ENCODE measurements at places on chromosomes 3 and 15.

GRCh38 chr3:154730186-154730585 lies 300.2 kb upstream of the GPR149 start:
- DNase-seq: no peak
- no peaks in the 10 kb centered on the region for H3K36me3 ChIP-seq

GRCh38 chr15:100722551-100723314 lies 120.3 kb downstream of the ASB7 start:
- no peak overlapping the region for H3K27ac ChIP-seq
- H3K27me3 ChIP-seq: no peaks in the 10 kb centered on the region
- H3K4me3 ChIP-seq: no peak overlapping the region

DNA sequence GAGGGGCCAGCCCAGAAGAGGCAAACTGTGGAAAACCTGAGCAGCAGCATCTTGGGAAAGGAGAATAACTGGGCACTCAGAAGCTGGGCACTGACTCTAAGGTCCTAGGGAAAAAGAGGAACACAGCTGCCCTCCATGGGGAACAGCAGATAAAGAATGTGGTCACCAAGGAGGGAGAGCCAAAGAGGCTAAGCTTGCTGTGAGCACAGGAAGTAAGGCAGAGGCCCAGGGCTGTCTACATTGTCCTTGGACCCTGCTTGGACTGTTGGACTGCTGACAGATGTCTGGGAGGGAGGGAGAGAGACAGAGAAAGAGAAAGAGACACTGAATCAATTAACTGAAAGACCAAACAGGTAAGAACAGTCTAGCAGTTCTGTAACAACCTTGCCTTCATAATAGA lies 4.5 kb upstream of the MNS1 start:
- H3K27ac ChIP-seq: no peak overlapping the region
- H3K36me3 ChIP-seq: no peaks in the 10 kb centered on the region
- H3K4me1 ChIP-seq: no peaks in the 10 kb centered on the region
- peaks cover 6% of the 10 kb centered on the region for H3K27me3 ChIP-seq

DNA sequence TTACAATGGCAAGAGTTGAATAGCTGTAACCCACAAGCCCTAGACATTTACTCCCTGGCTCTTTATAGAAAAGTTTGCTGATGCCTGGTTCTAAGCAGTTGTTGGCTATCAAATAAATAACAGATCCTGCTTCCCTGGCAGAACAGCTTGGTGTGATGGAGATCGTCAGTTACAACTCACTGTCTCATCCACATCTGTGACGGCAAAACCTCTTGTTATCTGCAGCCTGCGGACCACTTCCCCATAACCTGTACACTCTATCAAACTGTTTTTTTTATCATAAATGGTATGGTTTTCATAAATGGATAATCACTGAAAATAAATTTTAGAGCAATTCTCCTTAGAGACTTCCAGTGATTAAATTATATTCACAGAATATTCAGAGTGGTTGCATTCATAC lies 14.1 kb downstream of the ZDHHC3 start:
- no peak overlapping the region for H3K4me3 ChIP-seq
- H3K36me3 ChIP-seq: no peaks in the 10 kb centered on the region
- DNase-seq: no peak
- H3K4me1 ChIP-seq: no peaks in the 10 kb centered on the region
- no peak overlapping the region for H3K27ac ChIP-seq

DNA sequence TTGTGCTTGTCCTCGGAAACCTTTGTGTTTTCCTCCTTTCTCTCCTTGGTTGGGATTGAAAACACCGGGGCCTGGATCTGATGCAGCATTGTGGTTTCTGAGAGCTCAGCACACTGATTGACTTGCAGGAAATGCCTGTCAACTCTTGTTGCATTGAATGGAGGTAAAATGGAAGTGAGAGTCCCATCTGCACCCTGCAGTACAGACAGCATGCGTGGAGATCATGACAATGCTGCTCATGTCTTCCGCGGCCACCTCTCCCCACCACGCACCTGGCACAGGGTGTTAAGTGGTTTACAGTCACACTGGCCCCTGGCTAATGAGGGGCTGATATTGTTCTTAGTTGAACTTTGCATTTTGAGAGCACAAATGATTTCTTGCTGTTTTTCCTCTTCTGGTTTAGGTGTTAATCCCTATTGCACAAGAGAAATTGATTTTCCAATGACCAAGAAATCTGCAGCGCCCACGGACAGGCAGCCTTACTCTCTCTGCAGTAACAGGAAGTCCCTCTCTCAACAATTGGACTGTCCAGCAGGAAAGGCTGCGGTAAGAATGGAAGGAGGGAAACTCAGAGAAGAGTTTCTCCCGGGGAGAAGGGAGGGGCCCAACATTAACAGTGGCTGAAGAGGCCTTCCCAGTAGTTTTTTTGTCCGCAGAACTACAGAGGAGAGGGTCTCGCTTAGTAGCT lies 58.5 kb downstream of the STARD5 start:
- no peak overlapping the region for H3K27ac ChIP-seq
- DNase-seq: no peak
- no peaks in the 10 kb centered on the region for H3K27me3 ChIP-seq
- no peaks in the 10 kb centered on the region for H3K36me3 ChIP-seq
- H3K4me1 ChIP-seq: no peaks in the 10 kb centered on the region

GRCh38 chr3:33047842-33048834 lies 48.8 kb downstream of the GLB1 start:
- H3K4me3 ChIP-seq: no peak overlapping the region
- H3K27ac ChIP-seq: no peak overlapping the region
- H3K4me1 ChIP-seq: no peaks in the 10 kb centered on the region
- no peaks in the 10 kb centered on the region for H3K27me3 ChIP-seq

DNA sequence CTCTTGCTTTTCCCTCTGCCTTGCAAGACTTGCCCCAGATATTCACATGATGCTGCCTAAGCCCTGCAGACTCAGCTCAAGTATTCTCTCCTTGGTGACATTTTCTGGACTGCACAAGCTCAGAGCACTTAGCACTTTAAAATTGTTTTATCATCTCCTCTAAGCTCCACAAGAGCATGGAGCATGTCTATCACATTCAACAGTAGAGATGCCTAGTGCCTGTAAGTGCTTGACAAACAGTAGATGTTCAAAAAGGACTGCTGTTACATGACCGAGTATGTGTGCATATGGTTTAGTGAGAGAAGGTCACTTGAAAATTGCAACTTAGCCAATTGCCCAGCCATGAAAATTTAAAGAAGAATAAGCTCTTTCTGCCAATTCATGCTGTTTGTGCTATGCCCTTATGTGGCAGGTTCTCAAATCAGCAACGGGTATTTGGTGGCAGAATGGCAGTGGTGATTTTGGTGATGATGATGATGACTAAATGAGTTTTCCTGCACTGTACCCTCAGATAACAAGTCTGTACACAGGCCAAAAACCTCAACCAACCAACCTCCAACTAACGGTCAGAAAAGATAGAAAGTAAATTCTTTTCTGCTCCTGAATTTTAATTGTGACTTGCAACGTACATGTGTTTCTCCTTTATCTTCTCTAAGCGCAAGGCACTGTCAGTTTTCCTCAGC lies 647.2 kb upstream of the UBE2E2 start:
- no peaks in the 10 kb centered on the region for H3K27me3 ChIP-seq
- H3K36me3 ChIP-seq: no peaks in the 10 kb centered on the region
- DNase-seq: no peak
- no peak overlapping the region for H3K27ac ChIP-seq
- H3K4me3 ChIP-seq: no peak overlapping the region

DNA sequence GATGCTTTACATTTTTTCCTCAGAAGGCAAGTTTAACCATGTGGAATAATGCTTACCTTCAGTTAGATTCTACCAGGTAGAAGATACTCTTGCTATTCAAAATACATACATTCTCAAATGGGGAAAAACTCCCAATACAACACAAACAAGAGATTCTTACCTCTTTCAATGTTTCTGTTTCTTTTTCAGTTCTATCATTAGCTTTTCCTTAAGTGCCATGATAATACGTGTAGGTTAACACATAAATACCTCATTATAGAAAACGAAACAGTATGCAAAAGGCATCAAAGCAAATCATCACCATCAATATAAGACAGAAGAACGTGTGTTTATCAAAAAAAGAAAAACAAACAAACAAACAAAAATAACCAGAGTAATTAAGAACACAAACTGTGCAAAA lies 300.7 kb upstream of the ROBO1 start:
- DNase-seq: no peak
- no peak overlapping the region for H3K27ac ChIP-seq
- H3K4me1 ChIP-seq: no peaks in the 10 kb centered on the region
- no peak overlapping the region for H3K4me3 ChIP-seq

DNA sequence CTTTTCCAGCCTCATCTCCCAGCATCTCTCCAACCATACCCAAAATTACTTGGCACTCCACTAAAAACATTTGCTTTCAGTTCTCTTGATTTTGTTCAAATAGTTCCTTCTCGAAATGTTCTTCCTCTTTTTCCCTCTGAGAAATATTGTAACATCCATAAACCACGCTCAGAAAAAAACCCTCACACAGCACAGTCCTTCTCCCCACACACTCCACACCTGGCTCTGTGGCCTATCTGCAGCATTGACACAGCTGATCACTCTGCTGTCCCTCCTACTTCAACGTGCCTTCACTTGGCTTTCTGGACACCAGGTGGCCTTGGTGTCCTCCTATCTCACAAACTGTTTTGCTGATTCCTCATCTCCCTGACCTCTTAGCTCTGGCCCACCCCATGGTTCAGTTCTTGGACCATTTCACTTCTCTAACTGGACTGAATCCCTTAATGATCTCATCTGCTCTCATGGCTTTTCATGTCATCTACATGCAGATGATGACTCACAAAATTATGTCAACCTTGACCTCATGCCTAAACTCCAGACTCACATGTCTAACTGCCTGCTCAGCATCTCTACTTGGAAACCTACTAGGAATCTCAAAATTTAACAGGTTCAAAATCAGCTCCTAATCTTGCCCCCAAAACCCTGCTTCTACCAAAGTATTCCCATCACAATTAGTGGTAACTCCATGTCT lies 93.3 kb downstream of the TRIM42 start:
- DNase-seq: no peak
- no peaks in the 10 kb centered on the region for H3K36me3 ChIP-seq
- H3K4me1 ChIP-seq: no peaks in the 10 kb centered on the region
- no peaks in the 10 kb centered on the region for H3K27me3 ChIP-seq

DNA sequence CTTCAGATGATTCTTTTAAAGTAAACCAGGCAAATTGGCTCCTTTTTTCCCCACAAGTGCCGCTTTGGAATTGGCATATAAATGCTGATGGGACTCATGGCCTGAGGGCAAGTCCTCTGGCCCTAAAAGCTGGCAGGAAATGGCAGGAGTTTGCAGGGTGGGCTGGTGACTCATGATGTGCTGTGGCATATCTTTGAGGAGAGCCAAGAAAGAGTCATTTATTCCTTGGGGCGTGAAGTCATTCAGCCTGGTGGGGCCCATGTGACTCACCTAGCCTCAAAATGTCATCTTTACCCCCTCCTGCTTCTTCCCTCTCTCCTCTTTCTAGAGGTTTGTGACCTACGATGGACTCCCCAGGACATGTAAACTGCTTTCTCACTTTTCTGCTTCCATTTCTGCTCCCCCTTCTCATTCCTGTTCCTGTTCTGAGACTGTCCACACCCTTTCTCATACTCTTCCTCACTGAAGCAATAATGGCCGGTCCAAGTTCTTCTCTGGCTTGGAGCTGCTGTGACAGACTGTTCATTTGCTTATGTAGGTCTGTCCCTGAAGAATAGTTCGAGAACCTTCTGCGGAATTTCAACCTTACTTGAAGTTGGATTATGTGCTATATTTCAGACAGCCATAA lies 326.1 kb downstream of the SATB1 start:
- no peak for DNase-seq
- H3K4me3 ChIP-seq: no peak overlapping the region
- H3K27me3 ChIP-seq: no peaks in the 10 kb centered on the region
- 0 out of 2 replicates have a peak, but pooled peaks cover 2% of the 10 kb centered on the region for H3K4me1 ChIP-seq
- no peak overlapping the region for H3K27ac ChIP-seq
- no peaks in the 10 kb centered on the region for H3K36me3 ChIP-seq

DNA sequence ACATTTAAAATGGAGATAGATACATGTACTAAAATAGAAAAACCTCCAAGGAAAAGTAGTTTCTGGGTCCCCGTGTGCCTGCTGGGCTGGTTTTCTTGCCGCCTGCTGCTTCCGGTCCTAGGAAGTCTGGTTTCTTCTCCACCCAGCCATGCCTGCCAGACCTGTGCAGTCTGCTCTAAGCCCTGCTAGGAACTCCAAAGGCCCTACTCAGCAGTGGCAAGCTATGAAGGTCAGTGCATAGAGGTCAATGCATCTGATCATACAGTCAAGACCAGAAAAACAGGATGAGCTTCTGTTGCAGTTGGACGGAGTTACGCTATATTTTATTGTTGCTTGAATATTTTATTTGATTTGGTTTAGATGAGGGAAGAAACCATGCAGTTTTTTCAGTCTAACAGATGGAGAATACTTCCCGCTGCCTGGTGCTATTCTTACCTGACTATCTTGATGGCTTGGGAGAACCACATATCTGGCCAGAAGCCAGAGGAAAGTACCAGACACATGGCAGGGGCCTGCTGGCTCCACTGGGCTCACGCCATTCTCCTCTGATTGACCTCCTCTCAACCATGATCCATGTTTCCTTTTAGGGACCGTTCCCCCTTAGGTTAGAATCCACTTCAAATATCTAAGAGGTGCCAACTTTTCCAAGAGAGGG lies 226.8 kb upstream of the ST8SIA2 start:
- no peak overlapping the region for H3K4me3 ChIP-seq
- no peak for DNase-seq
- no peaks in the 10 kb centered on the region for H3K27me3 ChIP-seq
- H3K4me1 ChIP-seq: peaks cover 21% of the 10 kb centered on the region
- no peak overlapping the region for H3K27ac ChIP-seq

GRCh38 chr3:189820365-189820720 lies 189.2 kb downstream of the TP63 start:
- H3K27ac ChIP-seq: no peak overlapping the region
- DNase-seq: no peak
- H3K4me1 ChIP-seq: no peaks in the 10 kb centered on the region
- no peak overlapping the region for H3K4me3 ChIP-seq

- H3K4me1 ChIP-seq: peaks cover 12% of the 10 kb centered on the region
- no peaks in the 10 kb centered on the region for H3K27me3 ChIP-seq
These were observed 351.5 kb upstream of the ICE2 start for GRCh38 chr15:60830479-60830878.

DNA sequence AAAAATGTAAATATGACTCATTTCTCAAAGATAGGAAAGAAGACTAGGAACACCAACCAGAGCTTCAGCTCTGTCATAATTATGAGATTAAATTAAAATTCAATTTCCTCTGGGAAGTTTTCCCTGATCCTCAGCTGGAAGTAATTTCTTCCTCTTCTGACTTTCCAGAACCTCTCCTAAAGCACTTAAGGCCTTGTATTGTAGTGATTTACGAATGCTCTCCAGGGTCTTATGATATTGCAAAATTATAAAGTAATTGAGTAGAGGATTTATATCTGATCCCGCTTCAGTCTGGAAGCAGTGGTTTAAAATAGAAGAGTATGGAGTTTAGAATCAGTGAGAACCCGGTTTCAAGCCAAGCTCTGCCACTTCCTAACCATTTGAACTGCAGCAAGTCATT lies 279.8 kb downstream of the ZPLD1 start:
- H3K4me3 ChIP-seq: no peak overlapping the region
- no peak for DNase-seq
- H3K36me3 ChIP-seq: no peaks in the 10 kb centered on the region
- H3K27me3 ChIP-seq: no peaks in the 10 kb centered on the region
- no peaks in the 10 kb centered on the region for H3K4me1 ChIP-seq
- H3K27ac ChIP-seq: no peak overlapping the region
